ENCODE measurements at places on chromosomes 6 and 20.

DNA sequence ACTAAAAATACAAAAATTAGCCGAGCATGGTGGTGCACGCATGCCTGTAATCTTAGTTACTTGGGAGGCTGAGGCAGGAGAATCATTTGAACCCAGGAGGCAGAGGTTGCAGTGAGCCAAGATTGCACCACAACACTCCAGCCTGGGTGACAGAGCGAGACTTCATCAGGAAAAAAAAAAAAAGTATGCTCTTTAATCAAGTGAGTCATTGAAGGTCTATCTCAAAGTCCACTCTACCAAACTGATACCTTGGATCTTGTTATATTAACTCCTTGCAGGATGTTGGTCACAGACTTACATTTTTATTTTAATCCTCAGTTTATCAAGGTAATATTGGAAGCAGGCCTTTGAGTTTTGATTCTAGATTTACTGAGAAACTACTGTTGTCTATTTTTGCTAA is 348.7 kb downstream of the COL12A1 start:
- no peaks in the 10 kb centered on the region for H3K36me3 ChIP-seq
- H3K4me3 ChIP-seq = no peak overlapping the region
- no peak overlapping the region for H3K27ac ChIP-seq
- no peaks in the 10 kb centered on the region for H3K4me1 ChIP-seq

DNA sequence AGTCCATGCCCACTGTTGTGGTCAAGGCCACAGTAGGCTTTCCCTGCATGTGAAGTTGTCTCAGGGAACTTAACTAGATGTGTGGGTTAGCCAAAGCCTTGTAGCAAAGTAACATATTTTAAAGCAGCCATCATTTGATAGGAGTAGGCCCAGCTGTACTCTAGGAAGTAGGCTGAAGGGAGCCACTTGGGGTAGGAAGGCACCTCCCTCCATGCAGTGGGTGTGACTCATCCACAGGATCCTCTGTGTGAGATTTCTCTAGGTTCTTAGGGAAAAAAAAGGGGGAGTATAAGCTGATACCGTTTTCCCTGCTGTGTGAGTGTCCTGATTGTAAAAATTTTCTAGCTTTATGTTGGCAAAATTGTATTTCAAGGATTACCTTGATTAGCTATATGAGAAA is 44.7 kb downstream of the VAPB start:
- H3K4me1 ChIP-seq = no peaks in the 10 kb centered on the region
- no peak for DNase-seq
- H3K36me3 ChIP-seq = peaks cover 27% of the 10 kb centered on the region
- no peaks in the 10 kb centered on the region for H3K27me3 ChIP-seq
- H3K27ac ChIP-seq = no peak overlapping the region

- no peaks in the 10 kb centered on the region for H3K27me3 ChIP-seq
- H3K4me3 ChIP-seq = no peak overlapping the region
- no peaks in the 10 kb centered on the region for H3K36me3 ChIP-seq
- peaks cover 26% of the 10 kb centered on the region for H3K4me1 ChIP-seq
These were observed 69.4 kb downstream of the PSMG4 start for GRCh38 chr6:3328145-3328544.

DNA sequence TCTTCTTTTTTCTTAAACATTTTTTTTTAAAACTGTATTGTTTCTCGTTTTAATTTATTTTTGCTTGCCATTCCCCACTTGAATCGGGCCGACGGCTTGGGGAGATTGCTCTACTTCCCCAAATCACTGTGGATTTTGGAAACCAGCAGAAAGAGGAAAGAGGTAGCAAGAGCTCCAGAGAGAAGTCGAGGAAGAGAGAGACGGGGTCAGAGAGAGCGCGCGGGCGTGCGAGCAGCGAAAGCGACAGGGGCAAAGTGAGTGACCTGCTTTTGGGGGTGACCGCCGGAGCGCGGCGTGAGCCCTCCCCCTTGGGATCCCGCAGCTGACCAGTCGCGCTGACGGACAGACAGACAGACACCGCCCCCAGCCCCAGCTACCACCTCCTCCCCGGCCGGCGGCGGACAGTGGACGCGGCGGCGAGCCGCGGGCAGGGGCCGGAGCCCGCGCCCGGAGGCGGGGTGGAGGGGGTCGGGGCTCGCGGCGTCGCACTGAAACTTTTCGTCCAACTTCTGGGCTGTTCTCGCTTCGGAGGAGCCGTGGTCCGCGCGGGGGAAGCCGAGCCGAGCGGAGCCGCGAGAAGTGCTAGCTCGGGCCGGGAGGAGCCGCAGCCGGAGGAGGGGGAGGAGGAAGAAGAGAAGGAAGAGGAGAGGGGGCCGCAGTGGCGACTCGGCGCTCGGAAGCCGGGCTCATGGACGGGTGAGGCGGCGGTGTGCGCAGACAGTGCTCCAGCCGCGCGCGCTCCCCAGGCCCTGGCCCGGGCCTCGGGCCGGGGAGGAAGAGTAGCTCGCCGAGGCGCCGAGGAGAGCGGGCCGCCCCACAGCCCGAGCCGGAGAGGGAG is 580 bp downstream of the VEGFA start:
- H3K27me3 ChIP-seq = no peaks in the 10 kb centered on the region
- H3K36me3 ChIP-seq = peaks cover 2% of the 10 kb centered on the region
- H3K4me3 ChIP-seq = peak overlapping the region; percentile 99
- H3K4me1 ChIP-seq = peaks cover 50% of the 10 kb centered on the region
- DNase-seq = no peak

- no peak for DNase-seq
- H3K27me3 ChIP-seq = no peaks in the 10 kb centered on the region
- no peaks in the 10 kb centered on the region for H3K4me1 ChIP-seq
- peaks cover 11% of the 10 kb centered on the region for H3K36me3 ChIP-seq
These were observed 51.7 kb downstream of the UQCC1 start for GRCh38 chr20:35360033-35360432.

DNA sequence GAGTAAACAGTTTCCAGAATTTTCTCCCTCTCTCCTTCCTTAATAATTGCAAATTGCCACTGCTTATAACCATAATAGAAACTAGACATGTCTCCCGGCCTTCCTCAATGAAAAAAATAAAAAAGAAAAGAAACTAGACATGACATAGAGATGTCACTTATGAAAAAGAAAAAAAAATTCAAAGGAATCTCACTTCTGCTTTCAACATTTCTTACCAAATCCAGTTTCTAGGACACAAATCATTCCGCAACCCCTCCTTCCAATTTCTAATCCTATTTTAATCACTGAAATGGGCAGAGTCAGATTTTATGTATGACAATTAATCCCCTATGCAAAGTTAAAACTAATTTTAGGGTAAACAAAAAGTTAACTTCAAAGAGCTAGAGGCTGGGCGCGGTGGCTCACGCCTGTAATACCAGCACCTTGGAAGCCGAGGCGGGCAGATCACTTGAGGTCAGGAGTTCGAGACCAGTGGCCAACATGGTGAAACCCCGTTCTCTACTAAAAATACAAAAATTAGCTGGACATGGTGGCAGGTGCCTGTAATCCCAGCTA is 40.1 kb upstream of the EEF1A1 start:
- peaks cover 36% of the 10 kb centered on the region for H3K4me1 ChIP-seq
- H3K27me3 ChIP-seq = no peaks in the 10 kb centered on the region
- H3K27ac ChIP-seq = peak overlapping the region; percentile 35
- no peaks in the 10 kb centered on the region for H3K36me3 ChIP-seq
- DNase-seq = no peak

DNA sequence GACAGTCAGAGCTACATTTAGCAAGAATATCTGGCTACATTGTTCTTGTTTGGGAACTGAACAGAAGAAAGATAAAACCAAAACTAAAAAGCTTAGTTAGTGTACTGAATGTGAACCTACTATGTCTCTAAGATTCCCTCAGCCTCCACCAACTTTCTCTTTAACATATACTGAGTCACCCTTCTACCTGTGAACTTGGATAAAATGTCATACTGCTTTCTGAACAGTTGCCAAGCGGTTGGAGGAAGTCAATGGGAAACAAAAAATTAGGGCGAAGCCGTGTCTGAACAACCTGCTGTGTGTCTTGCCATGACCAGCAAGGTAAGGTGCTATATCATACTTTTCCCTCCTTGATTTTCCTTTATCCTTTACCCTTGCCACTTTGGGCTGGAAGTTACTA is 243.5 kb downstream of the BTBD9 start:
- H3K36me3 ChIP-seq = no peaks in the 10 kb centered on the region
- no peak overlapping the region for H3K27ac ChIP-seq
- DNase-seq = no peak
- no peaks in the 10 kb centered on the region for H3K27me3 ChIP-seq
- H3K4me1 ChIP-seq = peaks cover 16% of the 10 kb centered on the region

GRCh38 chr6:111837641-111838500 is 35.4 kb downstream of the FYN start:
- H3K27ac ChIP-seq = peak overlapping the region; percentile 27
- H3K36me3 ChIP-seq = peaks cover 15% of the 10 kb centered on the region
- H3K4me3 ChIP-seq = no peak overlapping the region
- H3K4me1 ChIP-seq = peaks cover 16% of the 10 kb centered on the region
